ENCODE measurements at places on chromosomes 4 and X.

DNA sequence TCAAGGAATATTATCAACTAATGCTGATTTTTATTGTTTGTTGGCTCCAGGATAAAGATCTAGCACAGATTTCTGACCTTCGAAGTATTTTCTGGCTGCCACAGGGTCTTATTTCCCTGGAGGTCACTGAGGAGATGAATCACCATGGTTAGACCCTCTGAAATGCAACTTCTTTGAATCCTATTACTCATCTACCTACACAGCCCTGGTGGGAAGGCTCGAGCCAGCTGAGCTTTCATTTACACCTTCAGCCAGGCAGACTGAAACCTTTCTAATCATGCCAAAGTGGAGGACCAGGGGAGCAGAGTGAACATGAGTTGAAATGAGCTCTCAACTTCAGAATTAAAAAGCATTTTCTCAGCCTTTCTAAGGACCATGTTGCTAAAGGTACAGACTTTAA lies 130.5 kb downstream of the SMIM20 start:
- no peak for DNase-seq

- peak; percentile 6 for DNase-seq
Observed at GRCh38 chr4:145061318-145061920, 36.6 kb downstream of the ANAPC10 start.

DNA sequence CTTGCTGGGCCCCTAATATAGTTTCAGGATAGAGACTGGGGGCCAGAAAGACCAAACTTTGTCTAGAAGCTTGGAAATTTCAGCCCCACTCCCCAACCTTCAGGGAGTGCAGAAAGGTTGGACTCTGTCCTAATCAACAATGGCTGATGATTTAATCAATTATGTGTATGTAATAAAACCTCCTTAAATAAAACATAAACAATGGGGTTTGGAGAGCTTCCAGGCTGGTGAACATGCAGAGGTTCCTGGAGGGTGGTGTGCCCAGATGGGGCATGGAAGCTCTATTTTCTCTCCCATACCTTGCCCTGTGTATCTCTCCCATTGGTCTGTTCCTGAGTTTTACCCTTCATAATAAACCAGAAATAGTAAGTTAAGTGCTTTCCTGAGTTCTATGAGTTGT lies 174.2 kb downstream of the GC start:
- DNase-seq, result no peak

DNA sequence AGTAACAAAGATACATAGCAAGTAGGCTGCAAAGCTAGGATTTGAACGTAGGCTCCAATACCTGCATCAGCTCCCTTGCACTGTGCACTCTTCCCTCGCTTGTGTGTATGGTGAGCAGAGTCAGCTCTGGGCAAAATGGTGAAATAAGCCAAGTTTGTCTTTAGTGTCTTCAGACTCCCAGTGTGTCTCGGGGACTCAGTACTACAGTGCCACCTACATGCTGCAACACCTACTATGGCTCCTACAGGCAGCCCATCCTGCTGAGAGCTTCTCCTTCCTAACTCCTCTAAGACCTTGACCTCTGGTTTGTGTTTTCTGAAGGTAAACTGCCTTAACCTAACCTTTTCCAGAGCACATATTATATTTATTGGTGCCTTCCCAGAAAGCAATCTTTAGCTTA lies 42.5 kb downstream of the RTL9 start:
- DNase-seq, result no peak

DNA sequence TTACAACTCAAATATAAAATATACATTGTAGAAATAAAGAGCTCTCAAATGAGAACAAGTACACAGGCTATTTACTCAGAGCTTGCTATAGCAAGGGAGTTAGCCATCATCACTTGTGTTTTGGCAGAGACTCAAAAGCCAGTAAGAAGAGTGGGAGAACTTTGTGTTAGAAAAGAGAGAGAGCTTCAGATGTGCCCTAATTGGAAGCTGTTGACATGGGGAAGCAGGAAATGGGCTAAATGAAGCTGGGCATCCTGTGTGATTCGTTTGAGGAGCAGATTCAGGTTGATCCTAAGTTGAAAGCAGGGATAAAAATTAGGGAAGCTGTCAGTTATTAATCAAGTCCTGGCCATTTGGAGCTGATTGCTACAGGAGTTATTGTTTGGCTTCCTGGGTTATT lies 207.4 kb upstream of the MAOA start:
- DNase-seq, result no peak
